ENCODE measurements at places on chromosomes 1 and 21.
A peak's percentile ranks its signal among the peaks of the same experiment; 100 is the strongest.

- DNase-seq = no peak
These were observed 67.4 kb upstream of the HP1BP3 start for GRCh38 chr1:20854529-20854928.

GRCh38 chr1:170680428-170680827, 16.5 kb downstream of the PRRX1 start:
- no peak for DNase-seq

DNA sequence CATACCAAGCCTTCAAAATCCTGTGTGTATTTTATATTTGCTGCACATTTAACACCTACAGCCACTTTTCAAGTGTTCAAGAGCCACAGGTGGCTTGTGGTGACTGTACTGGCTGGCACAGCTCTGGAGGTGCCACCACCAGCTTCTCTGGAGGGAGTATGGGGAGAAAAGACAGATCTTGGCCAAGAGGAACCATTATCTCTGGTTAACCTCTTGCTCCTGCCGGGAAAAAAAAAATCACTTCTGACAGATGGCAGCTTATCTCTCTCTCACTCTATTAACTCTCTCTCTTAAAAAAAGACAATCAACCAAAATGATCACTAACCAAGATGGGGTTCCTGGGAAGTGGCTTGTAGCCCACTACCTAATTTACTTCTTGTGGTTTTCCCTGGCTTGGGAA, 1.2 kb upstream of the RIIAD1 start:
- no peak for DNase-seq

DNA sequence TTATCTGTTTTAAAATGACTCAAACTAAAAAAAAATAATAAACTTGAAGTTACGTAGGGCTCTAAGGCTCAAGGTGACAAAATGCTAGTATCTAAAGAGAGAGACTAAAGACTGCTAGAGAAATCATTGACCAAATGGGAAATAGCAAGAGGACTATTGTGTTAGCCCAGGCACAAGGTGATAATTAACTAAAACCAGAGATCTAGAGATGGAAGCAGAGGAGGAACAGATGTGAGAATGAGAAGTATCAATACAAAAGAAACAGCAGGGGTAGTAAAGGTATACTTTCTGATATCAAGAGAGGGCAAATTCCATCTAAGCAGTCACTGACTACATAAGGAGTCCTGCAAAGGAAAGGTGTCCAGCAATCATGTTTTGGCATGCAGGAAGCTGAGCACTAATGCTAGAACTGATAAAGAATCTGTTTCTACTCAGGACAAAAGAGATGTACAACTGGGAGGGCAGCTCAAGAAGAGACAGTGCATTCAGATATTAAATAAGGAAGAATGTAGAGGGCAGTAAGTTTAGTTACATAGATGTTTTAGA, 100.2 kb upstream of the GNG4 start:
- DNase-seq = no peak

DNA sequence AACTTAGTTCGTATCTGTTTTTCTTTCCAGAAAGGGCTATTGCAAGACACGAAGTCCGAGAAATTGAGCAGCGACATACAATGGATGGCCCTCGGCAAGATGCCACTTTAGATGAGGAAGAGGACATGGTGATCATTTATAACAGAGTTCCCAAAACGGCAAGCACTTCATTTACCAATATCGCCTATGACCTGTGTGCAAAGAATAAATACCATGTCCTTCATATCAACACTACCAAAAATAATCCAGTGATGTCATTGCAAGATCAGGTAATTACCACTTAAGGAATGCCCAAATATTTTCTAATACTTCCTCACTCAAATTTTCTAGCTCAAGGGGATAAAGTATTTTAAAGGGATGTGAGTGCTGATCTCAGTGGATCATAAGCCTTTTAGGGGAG, 158.5 kb downstream of the HS2ST1 start:
- DNase-seq = no peak

GRCh38 chr1:27414091-27414490, 21.7 kb downstream of the GPR3 start:
- DNase-seq = no peak

DNA sequence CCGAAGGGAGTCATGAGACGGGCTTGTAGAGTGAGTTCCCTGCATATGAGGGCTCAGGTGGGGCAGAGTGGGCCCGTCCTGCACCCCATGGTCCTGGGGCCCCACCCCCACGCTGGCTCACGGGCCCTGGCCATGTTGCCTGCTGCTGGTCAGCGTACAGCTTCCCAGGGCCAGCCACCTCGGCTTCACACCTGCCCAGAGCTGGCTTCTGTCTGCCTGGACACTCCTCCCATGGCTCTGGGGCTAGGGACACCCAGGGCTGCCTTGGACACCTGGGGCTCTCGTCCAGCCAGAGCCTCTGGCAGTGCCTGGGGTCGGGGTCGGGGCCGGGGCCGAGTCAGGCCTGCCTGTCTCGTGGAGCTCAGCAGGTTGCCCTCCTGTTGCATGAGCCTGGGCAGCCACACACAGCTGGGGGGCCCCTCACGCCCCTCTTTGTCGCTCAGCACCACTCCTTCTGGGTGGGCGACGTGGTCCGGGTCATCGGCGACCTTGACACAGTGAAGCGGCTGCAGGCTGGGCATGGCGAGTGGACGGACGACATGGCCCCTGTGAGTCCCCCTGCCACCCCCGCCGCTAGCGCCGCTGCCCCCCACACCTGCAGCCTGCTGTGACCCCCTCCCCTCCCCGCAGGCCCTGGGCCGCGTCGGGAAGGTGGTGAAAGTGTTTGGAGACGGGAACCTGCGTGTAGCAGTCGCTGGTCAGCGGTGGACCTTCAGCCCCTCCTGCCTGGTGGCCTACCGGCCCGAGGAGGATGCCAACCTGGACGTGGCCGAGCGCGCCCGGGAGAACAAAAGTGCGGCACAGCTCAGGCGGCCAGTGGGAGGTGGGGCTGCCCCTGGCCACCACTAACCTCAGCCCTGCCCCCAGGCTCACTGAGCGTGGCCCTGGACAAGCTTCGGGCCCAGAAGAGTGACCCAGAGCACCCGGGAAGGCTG, 5.5 kb upstream of the MMP23B start:
- DNase-seq = no peak

DNA sequence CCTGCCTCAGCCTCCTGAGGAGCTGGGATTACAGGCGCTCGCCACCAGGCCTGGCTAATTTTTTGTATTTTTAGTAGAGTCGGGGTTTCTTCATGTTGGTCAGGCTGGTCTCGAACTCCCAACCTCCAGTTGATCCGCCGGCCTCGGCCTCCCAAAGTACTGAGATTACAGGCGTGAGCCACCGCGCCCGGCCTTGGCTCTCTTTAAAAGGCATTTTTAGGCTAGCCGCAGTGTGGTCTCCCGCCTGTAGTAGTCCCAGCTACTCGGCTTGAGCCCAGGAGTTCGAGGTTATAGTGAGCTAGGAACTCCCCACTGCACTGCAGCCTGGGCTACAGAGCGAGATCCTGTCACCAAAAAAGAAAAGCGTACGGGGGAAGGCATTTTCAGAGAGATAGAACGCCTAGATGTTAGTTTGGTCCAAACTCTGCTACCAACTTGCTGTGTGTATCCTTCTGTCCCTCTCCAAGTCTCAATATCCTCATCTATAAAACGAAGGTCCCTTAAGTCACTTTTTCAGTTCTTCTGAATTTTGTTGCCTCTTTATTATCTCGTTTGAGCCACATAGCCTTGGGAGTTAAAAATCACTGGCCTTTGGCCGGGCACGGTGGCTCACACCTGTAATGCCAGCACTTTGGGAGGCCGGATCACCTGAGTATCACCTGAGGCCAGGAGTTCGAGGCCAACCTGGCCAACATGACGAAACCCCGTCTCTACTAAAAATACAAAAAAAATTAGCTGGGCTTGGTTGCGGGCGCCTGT, 734 bp downstream of the MED18 start:
- DNase-seq = peak; percentile 58

- no peak for DNase-seq
These were observed 29.0 kb upstream of the CASQ2 start for GRCh38 chr1:115797486-115797885.

GRCh38 chr1:87535551-87535950, 206.9 kb downstream of the LMO4 start:
- DNase-seq = no peak

DNA sequence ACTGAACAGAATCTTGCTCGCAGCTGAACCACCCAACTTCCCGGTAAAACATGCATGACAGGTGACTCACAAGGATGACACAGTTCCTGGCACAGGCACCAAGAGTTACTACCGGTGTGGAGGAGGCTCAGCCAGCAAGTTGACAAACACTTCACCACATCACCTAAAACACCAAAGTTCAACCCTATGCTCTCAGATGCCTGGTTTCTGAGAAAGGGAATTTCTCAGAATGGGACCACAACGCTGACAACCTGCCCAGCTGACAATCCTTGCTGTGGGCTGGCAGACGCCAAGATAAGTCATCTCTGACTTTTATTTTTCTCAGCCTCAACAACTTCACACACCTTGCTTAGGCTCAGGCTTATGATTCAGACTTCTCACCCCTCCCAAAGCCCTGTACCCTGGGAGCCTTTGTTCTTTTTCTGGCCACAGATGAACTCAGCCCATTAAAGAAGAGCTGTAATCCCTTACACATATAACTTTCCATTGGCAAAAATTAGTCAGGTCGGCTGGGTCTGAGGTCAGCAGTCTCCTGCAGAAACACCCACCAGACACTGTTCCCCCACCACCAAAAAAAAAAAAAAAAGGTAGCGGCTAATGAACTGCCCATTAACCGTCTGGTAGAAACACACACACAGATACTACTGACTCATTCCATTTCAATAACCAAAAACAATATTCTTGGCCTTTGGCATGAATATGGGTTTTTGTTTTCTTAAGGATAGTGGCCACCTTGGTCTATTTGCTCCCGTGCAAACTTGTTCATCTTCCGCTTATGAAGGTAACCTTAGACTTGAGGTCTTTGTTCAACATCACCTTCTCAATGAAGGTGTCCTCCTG, 10.8 kb upstream of the TIAM1 start:
- DNase-seq = no peak

- DNase-seq = peak; percentile 90
These were observed 20.5 kb upstream of the CAPZB start for GRCh38 chr1:19505693-19506457.

GRCh38 chr21:34885125-34885524, 164.0 kb downstream of the RUNX1 start:
- DNase-seq = peak; percentile 59

GRCh38 chr1:226486161-226486560, 62.4 kb upstream of the STUM start:
- DNase-seq = no peak

- DNase-seq = no peak
These were observed 414.7 kb upstream of the PROX1 start for GRCh38 chr1:213572912-213573647.

DNA sequence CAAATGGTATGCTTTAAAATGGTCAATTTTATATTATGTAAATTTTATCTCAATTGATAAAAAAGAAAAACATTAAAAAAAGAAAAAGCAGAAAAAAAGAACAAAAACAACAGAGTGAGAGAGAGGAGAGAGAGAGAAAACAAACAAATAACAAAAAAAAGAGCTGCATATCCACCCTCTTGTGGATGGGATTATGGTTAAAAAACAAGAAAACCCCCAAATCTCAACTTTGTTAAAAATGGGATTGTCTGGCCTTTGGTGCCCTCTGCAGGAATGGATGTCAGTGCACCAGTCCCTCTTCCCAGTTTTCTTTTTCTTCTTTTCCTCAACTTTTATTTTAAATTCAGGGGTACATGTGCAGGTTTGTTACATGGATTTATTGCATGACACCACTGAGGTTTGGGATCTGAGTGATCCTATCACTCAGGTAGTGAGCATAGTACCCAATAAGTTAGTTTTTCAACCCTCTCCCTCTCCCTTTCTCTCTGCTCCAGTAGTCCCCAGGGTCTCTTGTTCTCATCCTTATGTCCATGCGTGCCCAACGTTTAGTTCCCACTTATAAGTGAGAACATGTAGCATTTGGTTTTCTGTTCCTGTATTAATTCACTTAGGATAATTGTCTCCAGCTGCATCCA, 28.1 kb downstream of the RNF187 start:
- DNase-seq = peak; percentile 64

DNA sequence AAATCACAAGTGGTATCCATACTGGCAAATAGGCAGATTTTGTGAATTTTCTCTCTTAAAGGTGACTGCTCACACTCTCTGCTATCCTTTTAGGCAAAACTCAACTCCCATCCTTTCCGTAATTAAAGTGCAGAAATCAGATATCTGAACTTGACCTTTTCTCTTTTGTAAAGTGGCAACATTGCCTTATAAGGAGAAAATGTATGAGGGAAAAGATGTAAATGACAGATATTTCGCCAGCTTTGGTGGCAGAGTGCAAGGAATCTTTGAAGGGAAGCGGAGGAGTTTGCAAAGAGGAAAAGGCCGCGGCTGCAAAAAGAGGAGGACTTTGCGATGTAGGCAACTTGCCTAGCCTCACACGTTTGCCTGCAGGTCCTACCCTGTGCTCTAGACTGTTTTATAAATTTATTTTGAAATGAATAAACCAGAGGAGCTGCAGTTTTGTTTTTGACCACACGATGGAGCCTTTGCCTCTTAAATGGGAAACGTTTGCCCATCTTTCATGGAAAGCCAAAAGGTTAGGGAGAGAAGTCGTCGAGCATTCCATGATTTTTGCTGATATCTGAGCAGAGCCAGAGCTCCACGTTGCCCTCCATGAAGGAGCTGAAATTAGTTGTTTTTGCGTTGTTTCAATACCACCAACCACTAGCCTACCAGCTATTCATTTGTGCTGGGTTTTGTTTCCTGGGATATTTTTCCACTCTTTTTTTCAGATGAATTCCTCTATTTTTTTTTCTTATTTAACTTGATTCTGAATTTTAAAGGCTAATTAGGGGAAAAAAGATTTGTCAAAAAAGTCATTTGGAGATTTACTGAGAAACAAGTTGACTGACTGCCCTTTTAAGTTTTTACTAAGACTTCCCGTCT, 242.3 kb downstream of the LMX1A start:
- peak; percentile 26 for DNase-seq

DNA sequence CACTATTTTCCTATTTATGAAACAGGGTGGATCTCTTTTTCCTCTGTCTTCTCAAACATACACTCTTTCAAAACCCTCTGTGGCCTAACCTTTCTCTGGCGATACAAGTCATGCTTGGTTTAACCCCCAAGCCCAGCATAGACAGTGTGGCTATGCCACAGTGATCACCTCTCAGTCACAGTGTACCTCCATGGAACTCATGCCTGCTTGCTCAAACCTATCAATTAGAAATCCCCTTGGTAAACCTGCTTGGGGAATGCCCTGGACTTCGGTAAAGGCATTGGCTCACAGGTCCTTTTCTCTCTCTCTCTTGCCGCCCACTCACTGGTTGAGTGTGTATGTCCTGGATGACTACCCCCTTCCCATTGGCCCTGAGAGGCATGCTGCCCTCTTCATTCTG, 147.5 kb downstream of the CYYR1 start:
- no peak for DNase-seq

Data from NB4 (cell line).